Posterior cingulate gyrus (tissue), 11 donors: ENCODE measurements at places on chromosomes 6 and 20.

DNA sequence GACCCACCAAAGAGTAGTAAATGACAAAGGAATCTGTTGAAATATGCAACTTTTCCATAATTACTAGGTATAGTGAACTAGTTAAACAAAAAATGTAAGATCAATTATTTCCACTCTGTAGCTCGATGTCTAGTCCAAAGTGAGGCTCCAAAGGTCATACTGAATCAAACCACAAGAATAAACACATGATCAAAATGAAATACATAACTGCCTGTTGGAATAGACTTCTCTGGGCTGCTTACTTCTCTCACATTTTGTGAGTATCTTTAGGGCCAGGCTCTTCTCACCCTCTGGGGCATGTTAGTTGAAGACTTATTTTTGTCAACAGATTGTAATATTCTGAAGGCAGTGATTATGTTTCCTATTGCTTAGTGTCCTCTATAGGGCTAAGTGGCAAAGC lies 103.7 kb upstream of the TMEM170B start:
- no peak for DNase-seq

- DNase-seq: no peak
Observed at GRCh38 chr20:4046926-4047325, 31.6 kb upstream of the RNF24 start.

DNA sequence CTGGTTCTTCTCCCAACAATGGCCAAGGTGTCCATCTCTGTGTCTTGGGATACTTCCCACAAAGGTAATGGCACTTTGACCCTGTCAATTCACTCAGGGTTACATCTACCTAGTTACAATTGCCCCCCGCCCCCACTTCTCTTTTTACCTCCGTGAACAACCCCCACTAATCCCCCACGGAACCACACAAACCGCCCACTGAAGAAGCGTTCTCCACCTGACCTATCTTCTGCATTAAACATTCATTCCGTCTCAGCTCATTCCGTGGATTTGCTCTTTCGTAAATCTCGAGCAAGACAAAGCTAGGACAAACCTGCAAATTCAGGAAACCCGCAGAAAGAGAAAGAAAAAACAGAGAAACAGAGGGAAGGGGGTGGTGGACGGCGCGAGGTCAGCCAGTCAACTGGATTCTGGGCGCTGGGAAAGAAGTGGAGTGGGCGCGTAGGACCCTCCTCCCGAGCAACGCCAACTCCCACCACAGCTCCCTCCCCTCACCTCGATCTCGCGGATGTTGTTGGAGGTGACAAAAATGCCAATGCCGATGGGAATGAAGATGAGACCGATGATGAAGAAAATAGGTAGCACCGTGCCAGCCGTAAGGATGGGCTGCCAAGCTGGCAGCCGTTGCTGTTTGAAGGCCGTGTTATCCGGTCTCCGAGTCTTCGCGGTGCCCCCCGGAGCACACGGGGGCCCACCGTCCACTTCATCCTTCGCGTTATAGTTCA lies 523 bp downstream of the TMEM30A start:
- DNase-seq: no peak

GRCh38 chr6:163837691-163838431 lies 423.3 kb downstream of the QKI start:
- no peak for DNase-seq

DNA sequence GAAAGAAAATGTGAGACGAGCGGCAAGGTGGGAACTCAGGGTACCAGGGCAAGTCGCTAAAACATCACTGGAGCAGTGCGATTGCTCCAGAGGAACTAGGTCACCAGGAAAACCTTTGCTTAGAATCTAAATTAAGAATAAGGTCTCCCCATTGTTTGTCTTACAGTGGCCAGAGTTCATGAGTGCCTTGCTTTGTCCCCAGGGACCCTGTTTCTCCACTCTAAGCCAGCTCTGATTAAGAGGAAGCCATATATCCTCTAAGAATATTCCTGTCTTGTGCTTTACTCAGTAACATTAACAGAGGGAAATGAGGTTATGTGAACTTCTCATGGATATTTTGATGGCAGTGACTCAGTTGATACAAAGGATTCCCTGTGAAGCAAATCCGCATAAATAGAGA lies 305.8 kb downstream of the CD83 start:
- DNase-seq: no peak

- no peak for DNase-seq
Observed at GRCh38 chr20:43752561-43753301, 25.9 kb upstream of the GTSF1L start.

DNA sequence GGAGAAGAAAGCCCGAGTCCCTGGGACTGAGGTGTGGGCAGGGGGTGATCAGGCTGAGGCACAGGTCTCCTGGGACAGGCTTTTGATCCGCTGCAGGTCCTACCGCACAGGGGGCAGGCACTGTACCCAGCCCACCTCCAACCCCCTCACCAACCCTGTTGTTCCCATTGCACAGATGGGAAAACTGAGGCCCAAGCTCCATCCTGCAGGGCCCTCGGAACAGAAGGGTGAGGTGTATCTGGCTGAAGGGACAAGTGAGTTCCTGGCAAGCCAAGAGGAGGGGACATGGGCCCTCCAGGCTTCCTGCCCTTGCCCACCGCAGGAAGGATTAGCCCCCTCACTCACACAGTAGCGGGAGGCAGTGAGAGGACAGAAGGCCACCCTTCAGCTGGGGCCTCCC lies 16.5 kb upstream of the SPDEF start:
- no peak for DNase-seq

- no peak for DNase-seq
Observed at GRCh38 chr6:33488339-33488738, 34.0 kb downstream of the ZBTB9 start.
